ENCODE measurements at places on chromosomes 4 and X. TPM values are rescaled to one million over a fixed set of nuclear protein-coding genes. Genes with fewer than 3 reads are reported as not detected.

The AIMP1 gene
- 39.2 TPM for total RNA-seq

The C4orf50 gene
- not detected for total RNA-seq

The CT45A2 gene
- total RNA-seq, result not detected

The EVC2 gene
- total RNA-seq, result 2.3 TPM

The TMEM156 gene
- 25.8 TPM for total RNA-seq

The NOX1 gene
- total RNA-seq, result not detected

The ITIH6 gene
- total RNA-seq, result not detected

The PRR27 gene
- total RNA-seq, result not detected

The LRIT3 gene
- not detected for total RNA-seq

The SSX1 gene
- not detected for total RNA-seq

The SHOX gene
- not detected for total RNA-seq

The PARM1 gene
- total RNA-seq, result 0.40 TPM

The PTCHD1 gene
- total RNA-seq, result not detected

The UCP1 gene
- total RNA-seq, result not detected

The RNF128 gene
- total RNA-seq, result not detected

The TKTL2 gene
- total RNA-seq, result not detected

The MAGEA10 gene
- total RNA-seq, result 0.07 TPM

The DDX53 gene
- total RNA-seq, result not detected

The ODAPH gene
- not detected for total RNA-seq

The MAGEB10 gene
- not detected for total RNA-seq

The HELQ gene
- total RNA-seq, result 5.9 TPM

The OPHN1 gene
- 2.8 TPM for total RNA-seq

The PRDM8 gene
- total RNA-seq, result 0.27 TPM

The MID1 gene
- total RNA-seq, result 39.0 TPM

The ABCB7 gene
- total RNA-seq, result 15.5 TPM

The CITED1 gene
- 1.5 TPM for total RNA-seq

The GDPD2 gene
- not detected for total RNA-seq

The KLKB1 gene
- not detected for total RNA-seq

The SERPINA7 gene
- not detected for total RNA-seq

The ARSD gene
- 14.2 TPM for total RNA-seq

The TRIM61 gene
- total RNA-seq, result not detected

The ADH1B gene
- not detected for total RNA-seq

The SYNPO2 gene
- 1.3 TPM for total RNA-seq

The VEGFD gene
- 0.27 TPM for total RNA-seq

The CAPN6 gene
- not detected for total RNA-seq

The SATL1 gene
- not detected for total RNA-seq

The TMPRSS11D gene
- not detected for total RNA-seq

The CENPE gene
- 8.7 TPM for total RNA-seq

The QRFPR gene
- not detected for total RNA-seq

The DMP1 gene
- not detected for total RNA-seq

The ARR3 gene
- not detected for total RNA-seq

The GAGE12H gene
- total RNA-seq, result not detected

The TMPRSS11A gene
- total RNA-seq, result not detected

All from A549 treated with GW870086 at 1 μM for 4 hours (cell line).